ENCODE measurements at places on chromosomes 12 and 14.

DNA sequence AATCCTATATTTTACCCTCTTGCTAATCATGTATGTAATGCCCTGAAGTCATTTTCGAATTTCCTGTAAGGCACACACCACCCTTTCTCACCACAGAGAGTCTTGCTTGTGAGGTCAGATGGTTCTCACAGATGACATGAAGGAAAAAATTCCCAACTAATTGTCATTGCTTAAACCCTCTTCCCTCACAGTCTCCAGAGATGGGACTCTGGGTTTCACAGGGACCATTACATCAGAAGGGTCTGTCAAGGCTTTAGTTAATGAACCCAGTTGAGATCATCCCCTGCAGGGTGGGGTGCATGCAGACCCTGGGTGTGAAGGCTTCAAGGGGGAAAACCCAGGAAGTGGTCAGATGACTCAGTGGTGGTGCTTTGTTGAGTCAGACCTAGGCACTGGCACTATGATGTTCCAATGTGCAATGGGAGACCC, 229.6 kb downstream of the BCAT1 start:
- DNase-seq = no peak

GRCh38 chr12:105899589-105899988, 239.2 kb downstream of the NUAK1 start:
- no peak for DNase-seq

DNA sequence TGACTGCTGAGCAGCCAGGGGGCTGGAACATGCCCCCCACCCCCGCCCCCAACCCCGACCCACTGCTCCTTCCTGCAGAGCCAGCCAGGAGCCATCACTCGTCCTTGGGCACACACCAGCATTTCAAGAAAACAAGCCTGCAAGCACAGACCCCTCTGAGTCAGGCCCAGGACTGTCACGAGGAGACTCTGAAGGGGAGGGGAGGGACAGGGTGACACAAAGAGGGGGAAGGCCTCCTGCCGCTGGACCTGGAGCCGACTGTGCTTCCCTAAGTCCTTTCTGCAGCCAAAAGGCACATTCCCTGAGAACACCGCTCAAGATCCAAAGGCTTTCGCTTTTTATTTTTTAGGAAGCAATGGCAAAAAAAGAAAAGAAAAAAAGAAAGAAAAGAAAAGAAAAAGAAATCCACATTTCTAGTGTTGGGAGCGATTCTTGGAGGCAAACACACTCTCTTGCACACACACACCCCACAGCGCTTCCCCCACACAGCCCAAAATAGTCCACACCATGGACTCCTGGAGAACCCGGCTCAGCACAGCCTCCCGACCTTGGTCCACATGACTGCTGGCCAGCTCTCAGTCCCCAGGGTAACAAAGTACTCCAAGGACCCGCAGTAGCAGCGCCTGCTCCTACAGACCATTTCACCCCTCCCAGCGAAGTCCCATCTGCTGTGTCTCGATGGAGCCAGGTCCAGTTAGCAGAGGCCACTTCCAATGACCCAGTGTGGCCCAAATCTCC, 101.7 kb downstream of the DPF3 start:
- peak; percentile 22 for DNase-seq

DNA sequence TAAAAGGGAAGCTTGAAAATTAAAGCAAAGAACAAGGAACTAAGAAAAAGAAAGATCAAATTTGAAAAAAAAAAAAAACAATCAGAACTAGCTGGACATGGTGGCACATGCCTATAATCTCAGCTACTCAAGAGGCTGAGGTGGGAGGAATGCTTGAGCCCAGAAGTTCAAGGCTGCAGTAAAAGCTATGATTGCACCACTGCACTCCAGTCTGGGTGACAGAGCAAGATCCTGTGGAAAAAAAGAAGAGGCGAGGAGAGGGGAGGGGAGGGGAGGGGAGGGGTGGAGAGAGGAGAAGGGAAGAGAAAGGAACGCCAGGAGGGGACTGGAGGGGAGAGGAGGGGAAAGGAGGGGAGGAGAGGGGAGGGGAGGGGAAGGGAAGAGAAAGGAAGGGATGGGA, 43.0 kb downstream of the EEA1 start:
- no peak for DNase-seq

All from occipital lobe (tissue), 3 donors.